Upper lobe of left lung (tissue), 6 donors: ENCODE measurements at places on chromosomes 2 and 18. TPM values are rescaled to one million over a fixed set of nuclear protein-coding genes. Genes with fewer than 3 reads are reported as not detected.

DNA sequence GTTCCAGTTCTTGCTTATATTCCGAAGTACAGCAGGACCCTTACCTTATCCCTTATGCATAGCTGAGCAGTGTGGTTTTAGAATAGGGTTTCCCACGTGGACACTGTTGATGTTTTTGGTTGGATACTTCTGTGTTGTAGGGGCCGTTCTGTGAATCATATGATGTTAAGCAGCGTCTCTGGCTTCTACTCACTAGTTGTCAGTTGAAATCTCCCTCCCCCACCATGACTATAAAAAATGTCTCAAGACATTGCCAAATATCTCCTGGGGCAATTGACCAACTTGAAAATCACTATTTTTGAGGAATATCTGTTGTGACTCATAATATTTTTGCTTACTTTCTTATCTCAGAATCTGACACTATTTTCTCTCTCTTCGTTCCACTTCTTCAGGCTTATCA, 713.7 kb downstream of the TSN start:
- DNase-seq, result no peak
- no peak overlapping the region for H3K27ac ChIP-seq
- H3K4me1 ChIP-seq, result no peaks in the 10 kb centered on the region
- H3K27me3 ChIP-seq, result no peaks in the 10 kb centered on the region

DNA sequence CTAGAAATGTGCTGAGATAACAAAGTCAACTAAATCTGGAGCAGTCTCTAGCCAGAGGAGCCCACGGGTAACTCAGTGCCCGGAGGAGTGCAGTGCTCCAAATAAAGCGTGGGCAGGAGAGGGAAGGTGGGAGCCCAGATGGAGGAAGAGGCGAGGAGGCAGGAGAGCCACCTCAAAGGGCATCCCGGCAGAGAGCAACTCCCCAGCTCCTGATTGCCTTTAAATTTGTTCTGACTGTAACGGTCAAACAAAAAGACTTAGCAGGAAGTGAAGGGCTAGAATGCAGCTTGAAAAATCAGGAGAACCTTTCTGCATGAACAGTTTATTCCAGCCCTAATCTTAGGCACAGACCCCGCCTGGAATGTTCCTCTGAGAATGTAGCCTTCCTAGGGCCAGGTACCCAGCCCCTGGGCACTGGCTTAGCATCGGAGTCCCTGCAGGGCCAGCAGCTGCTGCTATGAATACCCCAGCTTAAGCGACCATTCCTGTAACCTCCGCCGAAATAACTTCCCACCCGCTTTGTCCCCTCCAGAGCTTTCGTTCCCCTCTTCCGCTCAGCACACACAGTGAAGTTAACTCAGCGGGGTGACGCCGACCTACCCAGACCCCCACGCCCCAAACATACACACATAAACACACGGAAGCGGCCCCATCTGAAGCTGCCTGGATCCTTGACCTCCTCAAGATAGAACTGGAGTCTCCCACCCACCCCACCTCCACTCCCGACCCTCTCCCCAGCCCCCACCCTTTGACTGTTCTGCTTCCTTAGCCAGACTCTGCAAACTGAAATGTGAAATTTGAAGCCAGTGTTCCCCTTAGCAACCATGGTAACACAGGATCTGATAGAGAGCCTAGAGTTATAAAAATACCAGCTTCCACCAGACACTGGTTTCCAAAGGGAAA, 123.2 kb downstream of the SMAD7 start:
- peak; percentile 19 for DNase-seq
- peaks cover 27% of the 10 kb centered on the region for H3K4me1 ChIP-seq
- no peaks in the 10 kb centered on the region for H3K27me3 ChIP-seq
- peak overlapping the region; percentile 23 for H3K27ac ChIP-seq
- H3K4me3 ChIP-seq, result no peak overlapping the region

- H3K4me1 ChIP-seq, result peaks cover 11% of the 10 kb centered on the region
- no peak for DNase-seq
- no peak overlapping the region for H3K4me3 ChIP-seq
- H3K27ac ChIP-seq, result no peak overlapping the region
- no peaks in the 10 kb centered on the region for H3K36me3 ChIP-seq
Observed at GRCh38 chr2:70934981-70935380, 719 bp upstream of the ATP6V1B1 start.

DNA sequence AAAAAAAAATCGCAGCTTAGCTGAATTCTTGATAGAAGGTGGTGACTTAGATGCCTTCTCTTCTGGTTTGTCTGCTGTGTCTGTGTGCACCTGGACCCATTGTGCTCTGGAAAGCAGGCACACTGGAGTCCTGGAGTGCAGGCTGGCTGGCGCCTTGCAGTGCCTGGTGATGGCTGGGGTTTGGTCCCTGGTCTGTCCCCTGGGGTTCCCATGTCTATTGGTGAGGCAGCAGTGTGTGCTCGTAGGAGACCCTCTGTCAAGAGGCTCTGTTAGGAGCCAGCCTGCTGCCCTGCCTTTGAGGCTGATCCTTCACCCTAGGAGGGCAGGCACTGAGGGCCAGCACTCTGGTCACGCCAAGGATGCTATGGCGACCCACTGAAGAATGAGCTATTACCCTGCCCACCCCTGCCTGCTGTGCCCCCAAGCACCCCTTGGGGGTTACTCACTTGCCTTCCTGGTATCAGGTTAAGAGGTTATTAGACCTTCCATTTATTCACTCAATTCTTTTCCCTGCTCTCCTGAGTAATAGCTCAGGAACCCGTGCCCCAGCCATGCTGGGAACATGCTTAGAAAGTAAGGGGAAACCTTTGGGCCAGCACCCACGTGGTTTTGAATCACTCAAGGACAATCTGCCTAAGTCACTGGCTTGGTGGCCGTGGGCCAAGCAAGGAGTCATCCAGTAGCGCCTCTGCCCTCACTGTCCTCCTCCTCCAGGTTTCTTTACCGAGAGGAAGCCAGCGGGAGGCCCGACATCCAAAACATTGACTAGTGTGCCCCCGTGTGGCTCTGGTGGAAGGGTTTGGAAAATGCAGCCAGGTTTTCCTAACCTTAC, 284.5 kb downstream of the PRKCE start:
- H3K4me3 ChIP-seq, result no peak overlapping the region
- peak; percentile 17 for DNase-seq
- no peaks in the 10 kb centered on the region for H3K27me3 ChIP-seq
- H3K27ac ChIP-seq, result peak overlapping the region; percentile 59
- H3K4me1 ChIP-seq, result peaks cover 33% of the 10 kb centered on the region
- no peaks in the 10 kb centered on the region for H3K36me3 ChIP-seq

DNA sequence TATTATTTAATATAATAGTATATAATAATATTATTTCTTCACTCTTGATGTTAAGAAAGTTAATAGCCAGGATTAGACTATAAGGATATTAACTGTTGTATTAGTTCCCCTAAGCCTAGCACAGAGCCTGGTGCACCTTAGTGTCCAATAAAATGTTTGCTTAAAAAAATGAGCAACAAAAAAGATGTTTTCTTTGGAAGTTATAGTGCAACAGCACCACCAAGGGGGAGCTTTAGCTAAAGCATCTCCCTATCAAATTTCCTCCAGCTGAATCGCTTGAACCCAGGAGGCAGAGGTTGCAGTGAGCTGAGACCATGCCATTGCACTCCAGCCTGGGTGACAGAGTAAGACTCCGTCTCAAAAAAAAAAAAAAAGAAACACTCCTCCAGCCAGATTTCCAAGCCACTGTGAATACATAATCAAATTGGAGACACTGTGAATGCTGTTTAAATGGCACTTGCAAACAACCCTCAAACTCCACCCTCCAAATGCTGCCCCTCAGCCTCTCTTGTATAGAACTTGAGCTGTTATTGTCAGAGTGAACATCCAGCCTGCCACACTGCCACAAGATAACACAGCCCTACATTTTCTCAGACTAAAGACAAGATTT, 221.9 kb downstream of the DYM start:
- H3K4me1 ChIP-seq, result no peaks in the 10 kb centered on the region
- H3K4me3 ChIP-seq, result no peak overlapping the region
- no peak overlapping the region for H3K27ac ChIP-seq
- H3K36me3 ChIP-seq, result no peaks in the 10 kb centered on the region
- no peaks in the 10 kb centered on the region for H3K27me3 ChIP-seq
- DNase-seq, result no peak

- peaks cover 3% of the 10 kb centered on the region for H3K4me1 ChIP-seq
- DNase-seq, result peak; percentile 8
- no peak overlapping the region for H3K4me3 ChIP-seq
- no peaks in the 10 kb centered on the region for H3K36me3 ChIP-seq
- H3K27me3 ChIP-seq, result no peaks in the 10 kb centered on the region
- H3K27ac ChIP-seq, result no peak overlapping the region
Observed at GRCh38 chr2:127588241-127588640, 52.8 kb downstream of the MYO7B start.

DNA sequence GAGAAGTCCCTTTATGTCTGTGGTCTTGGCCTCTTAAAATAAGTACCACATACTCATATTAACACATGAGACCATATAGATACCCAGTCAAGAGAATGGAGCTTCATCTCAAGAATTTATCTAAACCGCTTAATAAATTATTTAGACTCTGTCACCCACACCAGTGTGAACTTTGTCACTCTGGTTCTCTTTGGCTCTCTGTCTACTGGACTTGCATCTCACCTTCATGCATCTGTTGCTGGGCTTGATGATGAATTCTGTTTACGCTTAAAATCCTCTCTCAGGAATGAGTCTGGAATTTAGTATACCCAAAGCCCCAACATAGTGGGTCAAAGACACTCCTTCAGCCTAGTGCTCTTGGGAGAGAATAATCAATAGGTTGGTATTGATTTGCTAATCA, 73.9 kb downstream of the SETBP1 start:
- H3K4me1 ChIP-seq, result no peaks in the 10 kb centered on the region
- no peak overlapping the region for H3K4me3 ChIP-seq

DNA sequence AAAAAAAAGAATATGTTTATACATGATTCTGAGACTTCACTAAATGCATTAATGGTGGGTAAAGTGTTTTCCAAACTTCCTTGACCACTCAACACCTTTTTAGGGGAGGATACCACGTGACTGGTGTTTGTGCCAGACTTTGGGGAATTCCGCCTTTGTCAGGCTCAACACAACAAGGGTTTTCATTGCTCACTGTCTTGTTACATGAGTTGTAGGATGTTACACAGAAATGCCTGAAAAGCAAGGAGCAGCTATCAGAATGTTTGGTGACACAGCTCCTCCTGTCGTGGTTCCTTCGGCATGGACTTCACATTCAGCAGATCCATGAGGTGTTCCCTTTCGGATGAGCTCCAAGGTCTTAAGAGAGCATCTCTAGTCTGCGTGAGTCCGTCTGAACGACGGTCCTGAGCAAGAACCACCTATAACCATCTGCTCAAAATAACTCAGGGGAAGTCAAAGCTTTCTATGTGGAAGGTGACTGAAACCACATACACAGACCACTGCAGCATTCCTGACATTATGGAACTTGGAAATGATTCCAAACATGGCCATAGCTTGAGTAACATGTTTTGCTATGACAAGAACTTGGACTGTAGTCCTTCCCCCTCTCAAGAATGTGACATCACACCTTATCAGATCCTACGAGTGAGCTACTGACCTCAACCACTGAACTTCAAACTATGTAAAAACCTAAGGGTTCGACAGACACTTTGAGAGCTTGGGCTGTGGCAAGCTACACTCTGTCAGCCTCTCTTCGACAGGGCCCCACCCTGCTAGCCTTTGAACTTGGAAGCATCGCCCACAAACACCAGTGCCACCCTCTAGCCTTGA, 57.5 kb downstream of the MCFD2 start:
- no peaks in the 10 kb centered on the region for H3K27me3 ChIP-seq
- no peak for DNase-seq
- H3K4me3 ChIP-seq, result no peak overlapping the region
- no peaks in the 10 kb centered on the region for H3K36me3 ChIP-seq
- peaks cover 8% of the 10 kb centered on the region for H3K4me1 ChIP-seq

DNA sequence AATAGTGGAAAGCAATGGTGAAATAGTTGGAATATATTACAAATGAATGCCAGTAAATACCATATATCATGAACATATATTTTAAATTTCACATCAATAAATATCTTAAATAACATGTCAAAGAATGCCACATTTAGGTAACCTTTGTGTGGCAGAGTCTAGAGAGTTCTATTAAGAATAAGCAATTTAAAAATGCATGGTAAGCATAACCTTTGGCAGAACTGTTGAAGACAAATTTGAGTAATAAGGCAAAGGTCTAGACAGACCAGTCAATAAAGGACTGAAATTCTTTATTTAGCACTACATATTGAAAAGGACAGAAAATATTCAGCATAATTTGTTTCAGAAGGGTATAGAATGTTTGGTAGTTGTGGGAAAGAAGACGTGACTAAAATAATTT, 1417.0 kb downstream of the SUCLG1 start:
- no peak for DNase-seq
- H3K36me3 ChIP-seq, result no peaks in the 10 kb centered on the region
- no peak overlapping the region for H3K4me3 ChIP-seq
- H3K27me3 ChIP-seq, result no peaks in the 10 kb centered on the region
- no peaks in the 10 kb centered on the region for H3K4me1 ChIP-seq

GRCh38 chr2:28683100-28683706, 68.4 kb upstream of the PPP1CB start:
- H3K36me3 ChIP-seq, result no peaks in the 10 kb centered on the region
- no peak overlapping the region for H3K4me3 ChIP-seq
- no peak overlapping the region for H3K27ac ChIP-seq
- DNase-seq, result peak; percentile 49

DNA sequence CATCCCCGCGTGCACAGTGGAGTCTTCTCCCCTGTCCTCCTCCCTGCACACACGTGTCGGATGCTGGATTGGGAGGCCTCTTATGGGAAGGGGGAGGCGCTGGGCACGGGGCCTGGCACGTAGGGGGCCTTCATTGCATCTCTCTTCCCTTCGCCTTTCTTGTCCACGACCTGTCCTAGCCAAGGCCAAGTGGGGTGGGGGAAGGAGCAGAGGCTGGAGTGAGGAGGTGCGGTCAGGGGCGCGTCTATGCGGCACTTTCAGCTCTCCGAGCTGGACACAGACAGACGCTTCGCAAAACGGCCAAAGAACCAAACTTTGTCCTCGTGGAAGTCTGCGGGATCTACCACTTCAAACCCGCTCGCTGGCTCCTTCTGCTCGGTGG, 13.4 kb downstream of the ALPG start:
- H3K27me3 ChIP-seq, result peaks cover 33% of the 10 kb centered on the region
- H3K36me3 ChIP-seq, result no peaks in the 10 kb centered on the region
- no peak overlapping the region for H3K27ac ChIP-seq
- H3K4me1 ChIP-seq, result peaks cover 32% of the 10 kb centered on the region

GRCh38 chr2:179787601-179788000, 73.8 kb downstream of the ZNF385B start:
- H3K27me3 ChIP-seq, result no peaks in the 10 kb centered on the region
- no peaks in the 10 kb centered on the region for H3K36me3 ChIP-seq
- H3K4me1 ChIP-seq, result no peaks in the 10 kb centered on the region
- no peak for DNase-seq
- H3K27ac ChIP-seq, result no peak overlapping the region

GRCh38 chr2:223591596-223591995, 10.6 kb downstream of the SCG2 start:
- H3K36me3 ChIP-seq, result no peaks in the 10 kb centered on the region
- H3K27ac ChIP-seq, result no peak overlapping the region
- DNase-seq, result no peak
- H3K4me3 ChIP-seq, result no peak overlapping the region
- no peaks in the 10 kb centered on the region for H3K4me1 ChIP-seq

GRCh38 chr18:48634491-48634890, 95.7 kb downstream of the CTIF start:
- no peaks in the 10 kb centered on the region for H3K4me1 ChIP-seq
- H3K4me3 ChIP-seq, result no peak overlapping the region
- H3K27ac ChIP-seq, result no peak overlapping the region
- DNase-seq, result no peak

RMDN2 gene
- total RNA-seq, result 9.3 TPM

PDE1A gene
- 2.3 TPM for total RNA-seq

SYT4 gene
- total RNA-seq, result 0.15 TPM

IER3IP1 gene
- total RNA-seq, result 10.5 TPM

SLC4A5 gene
- total RNA-seq, result 24.2 TPM

PSMA8 gene
- 1.3 TPM for total RNA-seq

CAPN14 gene
- total RNA-seq, result 0.11 TPM

GAD1 gene
- total RNA-seq, result 0.79 TPM

CCDC138 gene
- total RNA-seq, result 9.4 TPM

NDC80 gene
- 0.89 TPM for total RNA-seq
